ENCODE measurements at places on chromosomes 16 and 17.

- DNase-seq, result no peak
Measured at GRCh38 chr17:55216888-55217287, 47.9 kb upstream of the HLF start.

DNA sequence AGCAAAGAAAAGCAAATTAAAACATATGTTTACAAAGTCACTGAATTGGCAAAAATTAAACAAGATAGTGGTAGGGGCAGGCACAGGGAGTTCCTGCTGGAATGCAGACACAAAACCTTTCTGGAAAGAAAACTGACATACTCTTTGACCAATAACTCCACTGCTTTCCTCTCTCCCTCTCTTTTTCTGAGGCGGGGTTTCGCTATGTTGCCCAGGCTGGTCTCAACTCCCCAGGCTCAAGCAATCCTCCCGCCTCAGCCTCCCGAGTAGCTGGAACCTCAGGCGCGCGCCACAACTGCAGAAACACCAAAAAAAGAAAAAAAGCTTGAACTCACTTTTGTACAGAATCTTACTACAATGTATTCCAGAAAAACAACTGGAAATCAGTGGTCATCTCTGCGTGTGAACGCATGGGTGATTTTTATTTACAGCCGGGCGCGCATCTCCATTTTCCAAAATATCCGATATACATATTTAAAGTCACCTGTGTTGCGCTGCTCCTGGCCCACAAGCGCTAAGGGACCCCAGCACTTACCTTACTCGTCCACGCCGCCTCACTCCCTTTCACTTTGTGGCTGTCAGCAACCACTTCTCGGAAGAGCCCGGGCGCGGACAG lies 480 bp downstream of the TXNL4B start:
- DNase-seq, result no peak

DNA sequence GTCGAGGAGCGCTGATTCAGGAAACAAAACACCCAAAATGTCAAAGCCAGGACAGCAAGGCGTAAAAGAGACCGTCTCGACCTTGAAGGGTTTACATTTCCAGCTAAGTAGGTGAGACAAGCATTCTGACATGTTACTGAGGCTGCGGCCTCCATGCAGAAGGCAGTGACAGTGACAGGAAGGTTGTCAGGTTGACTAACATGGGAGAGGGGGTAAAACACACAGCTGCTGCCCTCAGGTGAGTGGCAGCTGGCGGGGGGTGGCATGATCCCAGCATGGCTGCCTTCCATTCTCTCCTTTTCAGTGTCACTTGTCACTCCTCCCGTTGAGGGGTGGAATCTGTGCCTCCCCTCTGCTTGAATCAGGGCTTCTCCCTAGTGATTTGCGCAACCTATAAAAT lies 31.9 kb upstream of the CRHR1 start:
- no peak for DNase-seq

- no peak for DNase-seq
Measured at GRCh38 chr17:79976451-79976850, 59.2 kb downstream of the TBC1D16 start.

DNA sequence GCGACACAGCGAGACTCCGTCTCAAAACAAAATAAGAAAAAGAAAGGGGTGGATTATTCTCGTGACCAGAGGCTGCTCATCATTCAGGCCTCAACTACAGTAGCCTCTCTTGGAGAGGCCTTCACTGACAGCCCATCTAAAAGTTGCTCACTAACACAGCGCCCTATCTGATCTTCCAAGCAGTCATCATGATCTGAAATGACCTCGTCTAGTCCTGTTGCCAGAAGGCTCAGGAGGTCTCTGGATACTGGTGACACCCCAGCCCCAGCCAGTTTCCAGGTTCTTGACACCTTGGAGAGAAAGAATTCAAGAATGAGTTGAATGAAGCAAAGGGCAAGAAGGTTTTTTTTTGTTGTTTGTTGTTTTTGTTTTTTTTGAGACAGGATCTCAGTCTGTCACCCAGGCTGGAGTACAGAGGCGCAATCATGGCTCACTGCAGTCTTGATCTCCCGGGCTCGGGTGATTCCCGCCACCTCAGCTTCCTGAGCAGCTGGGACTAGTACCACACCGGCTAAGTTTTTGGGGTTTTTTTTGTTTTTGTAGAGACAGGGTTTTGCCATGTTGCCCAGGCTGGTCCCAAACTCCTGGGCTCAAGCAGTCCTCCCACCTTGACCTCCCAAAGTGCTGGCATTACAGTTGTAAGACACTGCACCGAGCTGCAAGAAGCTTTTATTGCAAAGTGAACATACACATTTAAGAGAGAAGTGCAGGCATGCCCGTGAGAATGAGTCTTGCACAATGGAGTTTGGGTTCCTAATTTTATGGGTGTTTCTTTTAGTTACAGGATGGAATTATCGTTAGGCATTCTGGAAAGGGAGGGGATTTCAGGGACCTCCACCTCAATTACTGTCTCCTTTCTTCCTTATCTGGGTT lies 2.7 kb upstream of the ZC3H7A start:
- no peak for DNase-seq

DNA sequence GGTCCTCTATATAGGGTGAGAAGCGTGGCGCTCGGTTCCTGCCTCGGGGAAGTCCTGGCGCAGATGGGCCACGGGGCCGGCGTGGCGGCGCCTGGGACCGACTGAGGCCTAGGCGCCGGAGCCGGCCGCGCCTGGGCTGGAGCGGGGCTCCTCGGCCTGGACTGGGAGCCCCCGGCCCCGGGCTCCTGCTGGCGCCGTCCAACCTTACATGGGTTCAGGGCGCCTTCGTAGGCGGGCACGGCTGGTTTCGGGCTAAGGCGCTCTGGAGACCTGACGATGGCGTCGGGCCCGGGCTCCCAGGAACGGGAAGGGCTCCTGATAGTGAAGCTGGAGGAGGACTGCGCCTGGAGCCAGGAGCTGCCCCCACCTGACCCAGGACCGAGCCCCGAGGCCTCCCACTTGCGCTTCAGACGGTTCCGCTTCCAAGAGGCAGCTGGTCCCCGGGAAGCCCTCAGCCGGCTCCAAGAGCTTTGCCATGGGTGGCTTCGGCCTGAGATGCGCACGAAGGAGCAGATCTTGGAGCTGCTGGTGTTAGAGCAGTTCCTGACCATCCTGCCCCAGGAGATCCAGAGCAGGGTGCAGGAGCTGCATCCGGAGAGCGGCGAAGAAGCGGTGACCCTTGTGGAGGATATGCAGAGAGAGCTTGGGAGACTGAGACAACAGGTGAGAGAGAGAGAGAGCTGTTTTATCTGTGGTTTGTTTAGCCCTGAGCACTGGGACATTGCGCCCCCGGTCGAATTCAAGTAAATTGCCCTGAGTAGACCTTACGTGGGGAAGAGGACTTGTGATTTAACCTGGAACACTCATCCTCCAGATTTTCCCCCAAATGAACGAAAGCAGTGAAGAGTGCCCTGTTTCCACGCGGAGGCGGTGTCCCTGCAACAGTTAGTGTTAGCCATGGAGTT lies 504 bp downstream of the ZNF263 start:
- no peak for DNase-seq

DNA sequence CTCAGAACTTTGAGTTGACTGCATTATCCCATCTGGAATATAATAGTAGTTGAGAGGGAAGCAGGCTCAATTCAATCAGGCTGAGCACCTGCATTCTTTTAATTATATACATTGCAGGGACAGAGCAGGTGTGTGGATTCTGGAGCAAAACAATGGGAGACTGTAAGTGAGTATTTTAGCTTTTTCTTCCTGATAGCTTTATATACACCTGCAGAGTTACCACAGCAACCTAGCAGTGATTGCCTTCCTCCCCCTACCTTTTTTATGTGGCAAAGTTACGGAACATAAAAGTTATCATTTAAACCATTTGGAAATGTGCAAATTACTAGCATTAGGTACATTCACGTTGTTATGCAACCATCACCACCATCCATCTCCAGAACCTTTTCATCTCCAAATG lies 25.4 kb upstream of the RHOT1 start:
- DNase-seq, result no peak

GRCh38 chr16:3091551-3091950 lies 7.5 kb downstream of the ZSCAN10 start:
- no peak for DNase-seq

- no peak for DNase-seq
Measured at GRCh38 chr16:87499189-87499486, 6.3 kb upstream of the ZCCHC14 start.
